HFF-Myc (cell line): ENCODE measurements at places on chromosomes 7 and 10.

DNA sequence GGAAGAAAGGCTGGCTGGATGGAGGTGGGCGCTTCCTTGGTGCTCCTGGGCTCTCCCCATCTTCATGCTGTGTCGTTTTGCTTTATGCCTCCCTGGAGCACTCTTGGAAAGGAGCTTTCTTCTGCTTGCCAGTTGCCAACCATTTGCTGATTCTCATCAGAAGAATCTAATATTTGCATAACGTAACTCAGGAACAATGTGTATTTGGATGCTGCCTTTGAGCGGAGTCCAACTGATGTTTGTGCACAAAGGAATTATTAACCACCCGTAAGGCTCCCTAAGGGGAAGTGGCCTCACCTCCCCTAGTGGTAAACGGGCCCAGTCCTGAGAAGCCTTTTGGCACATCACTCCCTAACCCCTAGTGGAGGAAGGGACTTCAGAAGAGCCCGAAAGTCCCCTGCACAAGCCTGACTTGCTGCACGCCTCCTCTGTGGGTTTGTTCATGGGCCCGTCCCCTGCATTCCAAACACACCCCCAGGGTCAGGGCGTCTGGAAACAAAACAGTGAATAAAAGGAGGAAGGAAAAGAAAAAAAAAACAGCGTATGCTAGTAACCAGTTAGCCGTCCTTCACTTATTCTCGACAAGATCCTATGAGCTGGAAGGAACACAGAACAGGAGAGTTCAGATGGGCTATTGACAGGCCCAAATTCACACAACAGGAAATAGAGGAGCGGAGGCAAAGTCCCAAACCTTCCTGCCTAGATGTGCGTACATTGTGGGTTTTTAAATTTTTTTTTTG is 602.2 kb downstream of the LRMDA start:
- no peak for DNase-seq

GRCh38 chr10:29669149-29669548 is 34.4 kb upstream of the SVIL start:
- DNase-seq = no peak

GRCh38 chr10:129963641-129964501 is at the start of gene EBF3:
Gene EBF3, minus strand, starts transcription at chr10:129964274. Its CDS starts 506 bp downstream, at chr10:129963768.
- DNase-seq = no peak

- DNase-seq = no peak
These were observed 108.0 kb downstream of the UNCX start for GRCh38 chr7:1340461-1341360.

DNA sequence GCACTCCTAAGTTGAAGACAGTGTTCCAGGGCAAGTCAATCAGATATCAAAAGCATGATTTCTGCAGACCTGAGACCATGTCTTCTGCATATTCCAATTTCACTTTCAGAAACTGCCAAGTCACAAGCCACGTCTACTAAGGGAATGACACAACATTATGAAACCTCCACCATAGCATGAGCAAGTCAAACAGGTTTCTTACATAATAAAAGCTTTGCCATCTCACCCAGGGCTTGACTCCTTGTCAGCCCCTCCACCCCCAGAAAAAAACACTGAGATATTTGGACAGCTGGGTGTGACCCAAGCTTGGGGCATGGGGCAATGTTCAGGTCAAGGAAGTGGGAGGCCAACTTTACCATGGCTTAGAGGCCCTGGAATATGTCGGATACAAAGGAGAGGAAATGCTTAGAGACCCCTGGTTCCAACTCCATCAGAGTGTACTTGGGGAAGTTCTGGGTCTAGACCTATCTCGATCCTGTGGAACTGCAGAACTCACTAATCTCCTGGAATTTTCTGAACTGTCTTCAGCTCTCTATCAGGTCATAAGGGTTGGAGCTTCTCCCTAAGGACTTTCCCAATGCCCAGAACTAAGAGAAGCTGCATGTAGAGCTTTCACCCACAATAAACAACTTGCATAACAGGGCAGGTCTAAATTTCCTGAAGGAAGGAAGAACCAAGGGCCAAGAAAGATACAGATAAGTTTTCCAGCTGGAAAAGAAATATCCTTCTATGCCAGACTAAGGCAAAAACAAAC is 80.6 kb upstream of the NAMPT start:
- DNase-seq = no peak

- no peak for DNase-seq
These were observed 66.9 kb upstream of the ARHGAP21 start for GRCh38 chr10:24790599-24790998.

GRCh38 chr7:116393654-116394053 is 105.9 kb upstream of the CAV2 start:
- no peak for DNase-seq

DNA sequence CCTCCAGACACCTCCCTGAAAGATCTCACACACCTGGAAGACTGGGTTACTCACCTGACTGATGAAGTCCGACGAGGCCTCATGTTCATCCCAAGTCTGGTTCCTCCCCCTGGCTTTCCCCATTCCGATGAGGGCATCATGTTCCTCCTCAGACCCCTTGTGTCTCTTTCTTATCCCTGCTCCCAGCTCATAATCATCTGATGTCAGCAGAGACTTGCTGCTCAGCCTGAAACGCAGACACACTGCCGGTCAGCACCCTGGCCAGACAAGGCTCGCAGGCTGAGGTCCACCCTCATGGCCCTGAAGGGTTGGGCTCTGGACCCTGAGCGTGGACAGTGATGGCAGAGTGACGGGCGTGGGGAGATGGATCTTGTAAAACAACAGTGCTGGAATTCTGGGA is 64.3 kb downstream of the TNRC18 start:
- DNase-seq = no peak

DNA sequence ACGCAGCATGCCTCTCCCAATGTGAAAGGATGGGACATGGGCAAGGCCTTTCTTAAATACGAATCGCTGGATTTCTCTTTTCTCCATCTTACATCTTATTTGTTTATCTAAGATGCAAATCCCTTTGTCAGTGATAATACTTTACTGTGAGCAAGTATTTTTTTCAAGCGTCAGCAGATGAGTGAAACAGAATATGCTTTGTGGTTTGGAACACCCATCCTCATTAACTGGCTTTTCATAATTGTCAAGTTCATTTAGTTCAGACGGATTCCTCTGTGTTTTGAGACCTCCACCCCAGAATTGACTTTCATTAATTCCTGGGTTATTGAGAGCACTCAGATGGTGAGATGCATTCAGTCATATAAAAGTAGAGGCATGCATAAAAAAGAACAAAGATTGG is 149.8 kb downstream of the NSUN6 start:
- no peak for DNase-seq

GRCh38 chr7:1666823-1667565 is 3.1 kb upstream of the ELFN1 start:
- no peak for DNase-seq

- DNase-seq = peak; percentile 94
These were observed 829 bp upstream of the RPA3 start for GRCh38 chr7:7719236-7719635.

DNA sequence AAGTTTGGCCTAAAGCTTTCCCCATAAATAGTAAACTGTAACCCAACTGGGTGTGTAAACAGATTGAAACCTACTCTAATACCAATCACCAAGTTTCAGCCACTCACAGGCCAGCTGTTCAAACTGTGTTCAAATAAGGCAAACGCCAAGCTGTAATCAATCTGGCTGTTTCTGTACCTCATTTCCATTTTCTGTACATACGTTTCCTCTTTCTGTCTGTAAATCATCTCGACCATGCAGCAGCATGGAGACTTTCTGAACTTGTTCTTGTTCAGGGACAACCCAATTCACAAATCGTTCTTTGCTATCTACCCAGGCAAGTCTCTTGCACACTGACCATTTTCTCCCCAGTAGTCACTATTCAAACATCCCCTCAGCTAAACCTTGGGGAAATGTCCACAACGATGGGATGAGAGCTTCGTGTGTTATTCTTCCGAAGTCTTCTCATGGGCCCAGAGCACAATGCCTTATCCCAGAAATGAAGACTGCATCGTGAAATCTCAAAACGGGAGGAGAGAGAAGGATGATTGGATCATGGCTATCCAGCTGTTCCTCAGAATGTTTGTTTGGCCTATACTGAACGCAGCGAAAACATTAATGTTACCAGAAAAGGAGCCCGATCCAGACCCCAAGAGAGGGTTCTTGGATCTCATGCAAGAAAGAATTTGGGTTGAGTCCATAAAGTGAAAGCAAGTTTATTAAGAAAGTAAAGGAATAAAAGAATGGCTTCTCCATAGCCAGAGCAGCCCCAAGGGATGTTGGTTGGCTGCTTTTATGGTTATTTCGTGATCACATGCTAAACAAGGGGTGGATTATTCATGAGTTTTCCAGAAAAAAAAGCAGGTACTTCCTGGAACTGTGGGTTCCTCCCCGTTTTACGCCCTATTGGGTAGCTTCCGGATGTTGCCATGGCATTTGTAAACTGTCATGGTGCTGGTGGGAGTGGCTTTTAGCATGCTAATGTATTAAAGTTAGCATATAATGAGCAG is 86.2 kb downstream of the SLC16A9 start:
- no peak for DNase-seq
